ENCODE measurements at places on chromosomes 16 and 17.
A peak's percentile ranks its signal among the peaks of the same experiment; 100 is the strongest.

- DNase-seq: no peak
These were observed 296.6 kb upstream of the CDH11 start for GRCh38 chr16:65418435-65418834.

DNA sequence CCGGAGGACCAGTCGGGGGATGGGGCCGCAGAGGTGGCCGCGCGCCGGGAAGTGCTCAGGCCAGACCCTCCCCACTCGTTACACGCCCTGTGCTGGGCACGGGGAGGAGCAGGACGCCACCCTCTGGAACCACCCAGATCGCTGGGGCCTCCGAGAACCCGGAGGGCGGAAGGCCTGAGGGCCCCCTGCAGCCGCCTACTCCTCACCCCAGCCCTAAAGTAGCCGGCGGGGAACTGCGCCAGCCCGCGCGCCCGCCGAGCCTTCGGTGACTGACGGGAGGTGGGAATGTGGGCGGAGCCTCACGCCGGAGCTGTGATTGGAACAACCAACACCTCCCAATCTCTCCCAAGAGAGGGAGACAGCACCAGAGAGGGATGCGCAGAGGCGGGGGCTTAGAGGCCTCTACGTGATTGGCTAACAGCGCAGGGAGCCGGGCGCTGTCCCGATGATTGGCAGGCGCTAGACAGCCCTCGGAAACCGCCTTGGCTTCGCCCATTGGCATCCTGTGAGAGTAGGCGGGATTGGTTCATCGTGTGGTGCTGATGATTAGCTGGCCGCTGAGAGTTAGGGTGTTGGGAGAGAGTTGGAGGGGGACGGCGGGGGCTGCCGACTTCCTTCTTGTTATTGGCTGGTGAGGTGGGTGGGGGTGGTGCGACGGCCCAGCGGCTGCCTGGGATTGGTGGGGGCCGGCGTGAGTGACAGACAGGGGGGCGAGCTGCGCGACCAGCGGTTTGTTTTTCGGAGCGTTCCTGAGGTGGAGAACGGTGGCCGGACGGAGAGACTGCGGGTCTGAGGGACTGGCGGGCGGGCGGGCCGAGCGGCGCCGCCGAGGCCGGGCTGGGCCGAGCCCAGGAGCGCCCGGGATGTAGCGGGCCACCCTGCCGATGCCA is at the start of gene MAP3K3:
Gene MAP3K3, plus strand, starts transcription at position 734 of the 890 bp plus-strand sequence. CDS start 343 bp downstream, outside the sequence.
- DNase-seq: peak; percentile 99

GRCh38 chr17:2262135-2262587 is 41.4 kb downstream of the SMG6 start:
- DNase-seq: no peak

DNA sequence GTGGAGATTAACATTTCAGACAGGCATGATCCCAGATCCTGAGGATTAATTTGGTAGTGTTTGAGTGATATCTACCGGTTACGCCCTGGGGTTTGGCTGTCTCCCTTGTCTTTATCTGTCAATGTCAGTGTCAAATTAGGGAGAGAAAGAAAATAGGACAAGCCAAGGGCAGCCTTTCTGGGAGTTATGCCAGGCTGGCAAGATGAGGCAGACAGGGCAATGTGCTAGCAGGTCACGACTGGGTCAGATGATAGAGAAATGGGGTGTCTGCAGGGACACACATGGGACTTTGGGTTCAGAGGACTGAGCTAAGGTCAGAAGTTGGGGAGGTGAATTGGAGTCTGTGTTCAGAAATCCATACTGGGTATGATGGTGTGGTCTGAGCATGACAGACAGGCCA is 27.4 kb upstream of the LYRM9 start:
- DNase-seq: peak; percentile 54

GRCh38 chr16:1884155-1884760 is 12.3 kb upstream of the MEIOB start:
- no peak for DNase-seq

DNA sequence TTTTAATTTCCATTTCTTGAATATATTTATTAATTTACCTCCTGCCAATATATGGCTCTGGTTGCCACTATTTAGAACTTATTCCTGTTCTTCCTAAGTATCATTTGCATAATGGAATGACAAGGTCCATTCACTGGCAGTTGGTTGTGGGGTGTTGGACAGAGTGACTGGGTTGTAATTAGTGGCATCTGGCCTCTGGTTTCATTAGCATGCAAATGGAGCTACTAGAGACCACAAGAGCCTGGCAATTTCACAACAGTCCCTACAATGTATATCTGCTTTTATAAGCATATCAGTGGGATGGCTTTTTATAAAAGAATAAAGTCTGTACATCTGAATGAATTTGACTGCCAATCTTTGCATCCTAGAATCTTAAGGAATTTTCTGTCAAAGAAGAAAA is 1030.9 kb upstream of the CDH8 start:
- no peak for DNase-seq

GRCh38 chr17:71803656-71804284 is 317.1 kb upstream of the SOX9 start:
- DNase-seq: no peak

GRCh38 chr17:65099941-65100315 is 37.2 kb upstream of the RGS9 start:
- DNase-seq: no peak

DNA sequence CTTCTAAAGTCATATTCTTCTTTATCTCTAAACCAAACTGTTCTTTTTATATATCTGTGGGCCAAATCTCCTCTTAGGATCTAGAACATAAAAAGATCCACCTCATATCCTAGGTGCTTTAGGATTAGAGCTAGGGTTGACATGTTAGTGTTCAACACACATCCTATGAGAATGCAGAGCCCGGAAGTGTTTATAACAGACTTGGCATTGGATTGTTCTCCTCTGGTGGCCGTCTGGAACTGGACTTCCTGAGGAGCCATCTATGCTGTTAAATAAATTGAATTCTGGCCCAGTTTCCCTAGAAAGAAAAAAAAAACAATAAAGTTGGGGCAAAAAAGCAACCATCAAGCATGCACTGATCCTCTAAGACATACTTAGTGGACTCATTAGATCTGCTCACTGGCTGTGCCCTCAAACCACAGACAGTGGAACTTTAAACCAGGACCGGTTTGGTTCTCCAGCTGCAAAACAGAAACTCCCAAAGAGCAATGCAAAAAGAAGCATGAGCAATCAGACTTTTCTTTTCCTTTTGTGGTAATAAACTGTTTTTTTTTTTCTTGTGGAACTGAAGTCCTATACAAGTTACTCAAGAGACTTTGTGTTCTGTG is 182.5 kb downstream of the ZNF18 start:
- DNase-seq: no peak

GRCh38 chr17:40363111-40363827 is 1.3 kb downstream of the GJD3 start:
- peak; percentile 68 for DNase-seq

DNA sequence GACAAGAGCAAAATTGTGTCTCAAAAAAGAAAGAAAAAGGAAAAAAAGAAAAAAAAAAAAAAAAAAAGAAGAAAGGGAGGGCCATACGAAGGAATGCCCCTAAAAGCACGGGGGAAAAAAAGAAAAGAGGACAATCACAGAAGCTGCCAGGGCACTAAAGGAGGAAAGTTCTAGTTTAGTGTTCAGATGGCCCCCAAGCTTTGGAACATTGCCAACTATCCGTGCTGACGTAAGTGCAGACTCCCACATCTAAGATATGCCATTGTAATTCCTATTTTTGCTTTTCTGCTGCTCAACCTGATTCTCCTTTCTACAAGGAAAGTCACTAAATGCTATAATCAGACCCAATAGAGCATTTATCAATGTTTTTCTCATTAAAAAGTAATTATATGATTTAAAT is 842.1 kb downstream of the KCNJ2 start:
- no peak for DNase-seq

DNA sequence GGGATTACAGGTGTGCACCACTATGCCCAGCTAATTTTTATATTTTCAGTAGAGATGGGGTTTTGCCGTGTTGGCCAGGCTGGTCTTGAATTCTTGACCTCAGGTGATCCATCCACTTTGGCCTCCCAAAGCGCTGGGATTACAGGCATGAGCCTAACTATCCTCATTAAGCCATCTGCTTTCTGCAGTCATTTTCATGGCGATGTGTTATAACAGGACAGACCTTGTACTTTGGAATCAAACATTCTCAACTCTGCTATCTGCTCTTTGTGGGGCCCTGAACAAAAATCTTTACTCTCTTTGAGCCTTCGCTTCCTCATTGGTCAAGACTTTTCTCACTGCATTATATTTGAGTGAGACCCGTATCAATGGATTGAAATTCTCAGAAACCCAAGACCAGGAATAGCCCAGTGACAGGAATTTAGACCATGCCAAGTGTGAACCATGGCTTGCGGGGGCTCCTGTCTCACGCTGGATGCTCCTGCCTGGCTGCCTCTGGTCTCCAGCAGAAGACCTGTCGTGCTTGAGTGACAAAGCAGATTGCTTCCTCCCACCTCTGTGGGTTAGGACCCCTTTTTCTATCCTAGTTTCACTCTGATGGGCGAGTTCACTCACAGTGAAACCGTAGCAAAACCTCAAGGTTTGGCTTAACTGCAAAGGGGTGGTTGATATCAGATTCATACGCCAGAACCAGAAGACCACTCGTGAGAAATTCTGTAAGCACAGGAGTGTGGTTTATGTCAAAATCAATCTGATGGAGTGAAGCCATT is 519.1 kb downstream of the MAF start:
- no peak for DNase-seq

DNA sequence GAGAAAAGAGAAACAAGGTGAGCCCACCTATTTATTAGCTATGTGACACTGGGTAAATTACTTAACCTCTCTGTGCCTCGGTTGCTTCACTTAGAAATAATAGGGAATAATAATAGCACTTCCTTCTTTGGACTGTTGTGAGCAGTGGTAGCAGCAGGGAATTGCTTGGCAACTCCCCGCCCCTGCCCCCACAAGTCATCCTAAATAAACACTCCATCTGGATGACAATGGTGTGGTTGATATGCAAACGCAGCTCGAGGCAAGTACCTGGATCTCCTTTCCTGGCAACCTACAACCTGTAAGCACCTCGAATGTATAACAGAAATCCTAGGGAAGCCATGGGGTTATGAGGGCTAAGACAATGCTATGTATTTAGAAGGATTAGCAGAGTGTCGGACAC is 9.1 kb downstream of the TEKT3 start:
- no peak for DNase-seq

DNA sequence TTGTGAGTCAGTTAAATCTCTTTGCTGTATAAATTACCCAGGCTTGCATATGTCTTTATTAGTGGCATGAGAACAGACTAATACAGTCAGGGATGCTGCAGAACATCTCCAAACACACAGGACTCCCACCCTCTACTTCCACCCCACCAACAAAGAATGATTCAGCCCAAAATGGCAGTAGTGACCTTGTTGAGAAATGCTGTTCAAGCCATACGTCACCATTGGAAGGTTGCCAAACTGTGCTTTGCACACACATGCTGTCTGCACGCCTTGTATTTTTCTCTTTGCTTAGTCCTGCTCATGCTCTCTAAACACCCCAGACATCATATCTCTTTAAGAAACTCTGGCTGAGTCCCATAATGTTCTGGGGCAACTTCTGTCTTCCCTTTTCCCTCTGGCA is 589.6 kb downstream of the WWOX start:
- no peak for DNase-seq

GRCh38 chr17:63707151-63707550 is 7.2 kb upstream of the LIMD2 start:
- DNase-seq: no peak

- DNase-seq: no peak
These were observed 57.2 kb upstream of the ZC3H18 start for GRCh38 chr16:88512728-88513696.

DNA sequence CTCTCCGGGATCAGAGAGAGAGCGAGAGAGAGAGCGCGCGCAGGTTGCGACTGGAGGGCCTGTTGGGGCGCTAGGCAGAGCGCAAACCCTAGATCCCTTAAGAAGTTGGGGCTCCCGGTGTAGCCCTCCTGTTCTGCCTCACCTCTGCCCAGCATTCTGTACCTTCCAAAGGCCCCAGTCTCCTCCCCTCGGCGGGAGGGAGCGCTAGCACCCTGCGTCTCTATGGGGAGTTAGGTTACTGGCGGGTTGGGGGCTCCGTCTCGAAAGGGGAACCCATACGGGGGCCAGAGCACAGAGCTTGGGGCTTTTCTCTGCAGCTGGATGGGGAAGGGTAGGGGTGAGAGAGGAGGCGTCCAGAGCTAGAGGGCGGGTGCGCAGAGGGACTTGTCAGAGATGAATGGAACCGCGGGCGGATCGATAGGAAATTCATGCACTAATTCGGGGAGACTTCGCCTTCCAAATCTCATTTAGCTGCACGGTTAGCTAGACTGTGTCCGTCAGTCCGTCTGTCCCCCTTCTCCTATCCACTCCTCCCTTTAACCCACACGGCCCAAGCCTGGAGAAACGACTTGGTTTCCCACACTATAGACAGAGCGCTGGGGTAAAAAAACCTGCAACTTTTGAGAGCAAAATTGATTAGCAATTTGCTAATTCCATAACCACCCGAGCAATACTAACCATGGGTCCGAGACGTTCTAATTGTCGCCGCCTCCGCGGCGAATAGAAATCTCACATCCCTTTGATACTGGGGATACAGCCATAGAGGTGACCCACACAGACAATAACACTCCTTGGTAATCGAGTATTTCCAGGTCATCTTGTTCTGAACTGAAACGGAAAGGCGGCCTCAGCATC is 693 bp upstream of the HOXB4 start:
- DNase-seq: no peak

DNA sequence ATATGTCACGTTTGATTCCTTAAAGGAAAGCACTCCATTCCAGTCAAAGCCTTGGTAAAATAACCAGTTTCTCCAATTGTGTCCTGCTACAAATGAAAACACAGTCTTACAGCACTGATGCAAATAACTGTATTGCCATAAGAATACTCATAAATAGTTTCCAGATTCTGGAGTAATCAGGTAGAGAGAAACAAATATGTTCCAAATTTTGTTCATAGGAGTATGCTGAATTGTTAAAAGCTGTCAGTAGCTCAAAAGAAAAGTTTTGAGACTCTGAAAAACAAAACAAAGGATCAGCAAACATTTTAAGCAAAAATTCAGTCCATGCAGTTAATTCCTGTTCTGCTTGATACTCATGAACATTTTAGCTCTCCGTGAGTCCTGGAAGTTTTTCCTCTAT is 7.8 kb downstream of the DHRS7B start:
- DNase-seq: no peak

DNA sequence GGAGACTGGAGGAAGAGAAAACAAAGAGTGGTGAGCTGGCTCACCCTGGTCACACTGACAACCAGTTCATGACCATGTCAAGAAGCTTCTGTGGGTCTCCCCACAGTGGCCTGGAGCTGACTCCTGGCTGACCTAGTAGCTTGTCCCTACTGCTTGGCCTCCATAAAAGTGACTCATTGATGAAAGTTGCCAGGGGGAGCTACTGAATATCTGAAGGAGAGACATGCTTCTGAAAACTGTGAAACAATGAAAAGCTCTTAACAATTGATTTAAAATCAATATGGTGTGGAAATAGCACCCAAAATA is 22.0 kb downstream of the SMPD3 start:
- no peak for DNase-seq
